ENCODE measurements at places on chromosomes 16 and 17. TPM values are rescaled to one million over a fixed set of nuclear protein-coding genes. Genes with fewer than 3 reads are reported as not detected.

Gene HYDIN
- total RNA-seq = not detected

Gene TXNDC11
- total RNA-seq = 37.5 TPM

Gene ACBD4
- total RNA-seq = 2.7 TPM

Gene FOXN1
- total RNA-seq = not detected

Gene TP53TG3B
- total RNA-seq = not detected

Gene PRSS33
- total RNA-seq = not detected

Gene SP2
- total RNA-seq = 2.7 TPM

Gene CSH2
- total RNA-seq = not detected

Gene CCL15
- not detected for total RNA-seq

Gene LGALS9C
- total RNA-seq = not detected
